ENCODE measurements at places on chromosomes 6 and 20.
A peak's percentile ranks its signal among the peaks of the same experiment; 100 is the strongest.

- no peak for DNase-seq
Measured at GRCh38 chr6:135568379-135568778, 70.8 kb upstream of the AHI1 start.

GRCh38 chr6:1896897-1897296 is 287.2 kb downstream of the FOXC1 start:
- no peak for DNase-seq

DNA sequence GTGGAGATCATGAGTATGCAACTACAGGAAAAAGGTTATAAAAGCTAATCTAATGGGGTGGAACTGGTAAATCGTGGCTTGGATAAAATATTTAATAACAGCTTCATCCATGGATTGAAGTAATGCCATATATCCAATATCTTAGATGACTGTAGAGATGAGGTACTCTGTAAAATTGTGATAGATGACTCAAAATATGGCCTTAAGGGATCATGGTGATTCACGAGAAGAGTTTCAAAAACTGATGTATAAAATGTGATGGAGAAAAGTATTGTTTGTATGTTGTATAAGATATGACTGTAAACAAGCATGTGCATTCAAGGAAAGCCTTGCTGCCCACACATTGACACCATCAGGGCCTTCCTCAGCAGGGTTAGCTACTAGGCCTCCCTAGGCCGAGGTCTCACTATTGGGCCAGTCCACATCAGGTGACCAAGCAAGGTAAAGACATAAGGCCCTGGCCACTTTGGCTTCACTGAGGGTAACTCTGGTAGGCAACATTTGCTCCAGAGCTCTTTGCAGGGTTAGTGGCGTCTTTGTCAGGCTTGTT is 17.7 kb upstream of the CCN6 start:
- DNase-seq, result no peak

DNA sequence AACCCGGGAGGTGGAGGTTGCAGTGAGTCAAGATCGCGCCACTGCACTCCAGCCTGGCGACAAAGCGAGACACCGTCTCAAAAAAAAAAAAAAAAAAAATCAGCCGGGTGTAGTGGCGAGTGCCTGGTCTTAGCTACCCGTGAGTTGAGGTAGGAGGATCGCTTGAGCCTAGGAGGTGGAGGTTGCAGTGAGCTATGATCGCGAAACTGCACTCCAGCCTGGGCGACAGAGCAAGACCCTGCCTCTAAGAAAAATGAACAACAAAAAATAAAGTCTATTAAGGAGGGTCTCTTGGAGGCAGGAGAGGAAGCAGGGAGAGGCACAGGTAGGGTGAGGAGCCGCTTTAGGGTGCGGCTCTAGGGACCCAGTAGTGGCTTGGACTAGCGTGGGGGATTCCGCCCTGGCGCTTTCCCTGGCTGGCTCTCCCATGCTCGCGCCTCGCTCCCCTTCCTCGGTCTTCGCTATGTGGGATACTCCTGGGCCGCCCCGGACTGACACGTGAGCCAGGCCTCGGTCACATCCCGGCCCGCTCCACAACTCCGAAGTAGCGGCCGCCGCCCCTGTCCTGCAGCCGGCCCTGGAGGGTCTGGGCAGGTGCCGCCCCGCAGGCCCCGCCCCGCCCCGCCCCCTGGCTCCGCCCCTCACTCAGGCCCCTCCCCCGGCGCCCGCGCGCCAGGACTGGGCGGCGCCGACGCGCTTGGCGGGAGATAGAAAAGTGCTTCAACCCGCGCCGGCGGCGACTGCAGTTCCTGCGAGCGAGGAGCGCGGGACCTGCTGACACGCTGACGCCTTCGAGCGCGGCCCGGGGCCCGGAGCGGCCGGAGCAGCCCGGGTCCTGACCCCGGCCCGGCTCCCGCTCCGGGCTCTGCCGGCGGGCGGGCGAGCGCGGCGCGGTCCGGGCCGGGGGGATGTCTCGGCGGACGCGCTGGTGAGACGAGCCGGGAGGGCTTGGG is at the start of gene MYBL2:
Gene MYBL2, plus strand, starts transcription at position 739 of the 953 bp plus-strand sequence. Its CDS starts 170 bp downstream, at position 909.
- peak; percentile 73 for DNase-seq

GRCh38 chr20:35039846-35040489 is 52.6 kb downstream of the TRPC4AP start:
- DNase-seq, result no peak

DNA sequence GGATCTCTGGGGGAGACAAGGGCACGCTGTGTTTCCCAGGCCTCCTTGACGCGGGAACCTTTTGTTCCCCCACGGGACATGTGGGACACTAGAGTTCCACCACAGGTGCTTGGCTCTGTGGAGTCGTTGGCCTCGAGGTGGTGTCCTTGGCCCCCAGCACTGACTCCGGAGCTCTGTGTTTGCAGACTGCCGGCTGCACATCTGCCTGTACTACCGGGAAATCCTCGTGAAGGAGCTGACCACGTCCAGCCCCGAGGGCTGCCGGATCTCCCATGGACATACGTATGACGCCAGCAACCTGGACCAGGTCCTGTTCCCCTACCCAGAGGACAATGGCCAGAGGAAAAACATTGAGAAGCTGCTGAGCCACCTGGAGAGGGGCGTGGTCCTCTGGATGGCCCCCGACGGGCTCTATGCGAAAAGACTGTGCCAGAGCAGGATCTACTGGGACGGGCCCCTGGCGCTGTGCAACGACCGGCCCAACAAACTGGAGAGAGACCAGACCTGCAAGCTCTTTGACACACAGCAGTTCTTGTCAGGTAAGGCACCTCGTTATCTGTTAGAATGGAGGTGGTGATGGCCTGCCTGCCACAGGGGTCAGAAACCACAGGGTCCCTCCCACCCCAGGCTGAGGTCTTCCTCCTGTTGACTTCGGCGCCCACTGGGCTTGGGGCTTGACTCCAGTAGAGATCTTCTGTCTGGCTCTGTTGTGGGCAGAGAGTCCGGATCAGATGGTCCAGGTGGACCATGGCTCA is 9.9 kb downstream of the IRF4 start:
- DNase-seq, result no peak

GRCh38 chr20:63007360-63007645 is 539 bp upstream of the BHLHE23 start:
- no peak for DNase-seq

DNA sequence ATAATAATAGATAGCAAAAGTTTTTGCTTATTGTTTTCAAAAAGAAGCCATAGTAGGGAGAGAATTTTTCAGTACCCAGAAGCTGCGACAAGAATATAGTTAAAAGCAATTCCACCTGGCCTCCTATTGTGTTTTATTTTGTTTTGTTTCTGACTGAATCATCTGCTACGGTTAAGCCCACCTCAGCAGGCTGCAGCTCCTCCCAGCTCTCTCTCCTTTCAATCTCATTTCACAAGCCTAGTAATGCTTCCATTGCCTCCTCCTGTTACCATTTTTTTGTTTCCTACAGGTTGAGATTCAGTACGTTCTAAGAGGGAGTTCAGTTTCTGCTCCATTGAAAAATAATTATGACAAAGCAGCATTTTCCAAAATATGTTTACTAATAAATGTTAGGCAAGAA is 77.9 kb downstream of the PCSK2 start:
- no peak for DNase-seq

- no peak for DNase-seq
Measured at GRCh38 chr6:2396846-2397630, 151.6 kb upstream of the GMDS start.

DNA sequence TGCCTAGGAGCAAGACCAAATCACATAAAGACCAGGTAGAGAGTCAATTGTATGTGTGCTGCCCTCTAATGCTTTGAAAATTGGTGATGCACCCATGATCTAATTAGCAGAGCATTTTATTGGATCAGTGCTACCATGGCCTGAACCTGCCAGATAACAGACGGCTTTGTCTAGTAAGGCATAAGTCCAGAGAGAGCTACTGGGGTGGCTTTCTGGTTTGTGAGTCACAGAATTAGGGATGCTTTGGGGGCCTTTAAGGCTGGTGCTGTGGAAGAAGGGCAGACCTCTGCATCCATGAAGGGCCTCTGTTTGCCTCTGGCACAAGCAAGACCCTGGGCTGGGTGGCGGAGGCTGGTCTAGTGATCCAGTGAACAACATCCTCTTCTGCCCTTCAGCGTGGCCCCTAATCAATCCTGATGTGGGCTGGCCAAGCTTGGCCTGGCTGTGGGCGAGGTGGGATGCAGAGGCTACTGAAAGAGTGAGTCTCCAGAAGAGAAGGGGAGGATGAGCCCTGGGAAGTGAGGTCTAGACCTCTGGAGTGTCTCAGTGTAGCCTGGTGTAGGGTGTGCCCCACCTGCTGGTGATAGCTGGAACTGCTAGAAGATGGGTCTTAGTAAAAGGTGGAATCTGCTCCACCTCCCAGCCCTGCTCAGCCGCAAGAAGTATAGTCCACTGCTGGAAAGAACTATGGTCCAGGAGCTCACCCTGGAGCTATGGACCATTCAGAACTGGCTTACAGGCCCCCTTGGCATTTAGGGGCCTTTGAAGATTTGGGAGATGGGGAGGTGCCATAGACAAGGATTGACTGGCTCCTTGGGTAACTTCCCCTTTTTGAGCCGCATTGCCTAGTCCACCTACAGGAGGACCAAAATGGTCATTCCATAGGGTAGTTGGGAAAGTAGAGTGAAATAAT is 36.7 kb upstream of the AAR2 start:
- DNase-seq, result peak; percentile 86

GRCh38 chr6:47485491-47486135 is 8.0 kb downstream of the CD2AP start:
- no peak for DNase-seq

DNA sequence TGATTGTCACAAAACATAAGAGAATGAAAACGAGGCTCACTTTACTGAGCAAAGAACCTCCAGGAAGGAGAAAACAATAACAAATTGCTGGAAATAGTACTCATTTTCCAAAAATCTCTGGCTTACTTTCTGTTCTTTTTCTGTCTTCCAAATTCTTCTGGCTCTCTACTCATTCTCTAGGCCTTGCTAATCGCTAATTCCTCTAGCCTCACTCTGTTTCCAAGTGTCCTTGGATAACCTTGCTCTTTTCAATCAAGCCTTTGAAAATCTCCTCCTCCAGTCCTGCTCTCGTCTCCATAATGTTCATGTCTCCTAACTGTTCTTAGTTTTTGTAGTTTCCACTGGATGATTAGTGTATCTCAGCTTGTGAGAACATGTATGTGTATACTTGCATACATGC is 96.2 kb upstream of the MAP7 start:
- no peak for DNase-seq

DNA sequence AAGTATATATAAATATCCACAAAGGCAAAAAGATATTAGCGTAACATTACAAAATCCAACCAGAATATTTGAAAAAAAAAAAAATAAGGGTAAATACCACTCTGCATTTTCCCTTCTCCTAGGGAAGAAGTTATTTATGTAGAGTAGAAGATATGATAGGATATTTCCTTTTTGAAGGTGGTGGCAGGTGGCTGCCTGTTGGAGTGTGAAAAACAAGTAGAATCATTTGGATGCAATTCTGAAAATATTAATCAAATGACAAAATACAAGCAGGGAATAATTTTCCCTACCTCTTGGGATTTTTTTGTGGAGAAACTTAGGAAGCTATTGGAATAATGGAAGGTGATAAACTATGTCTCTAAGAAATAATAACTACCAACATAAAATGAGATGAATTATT is 62.5 kb upstream of the OGFRL1 start:
- no peak for DNase-seq

- DNase-seq, result no peak
Measured at GRCh38 chr6:146071781-146072180, 42.9 kb downstream of the GRM1 start.

GRCh38 chr6:35038076-35038475 is 103.1 kb downstream of the TCP11 start:
- DNase-seq, result no peak

- no peak for DNase-seq
Measured at GRCh38 chr6:130825772-130826441, 1.3 kb upstream of the SMLR1 start.

DNA sequence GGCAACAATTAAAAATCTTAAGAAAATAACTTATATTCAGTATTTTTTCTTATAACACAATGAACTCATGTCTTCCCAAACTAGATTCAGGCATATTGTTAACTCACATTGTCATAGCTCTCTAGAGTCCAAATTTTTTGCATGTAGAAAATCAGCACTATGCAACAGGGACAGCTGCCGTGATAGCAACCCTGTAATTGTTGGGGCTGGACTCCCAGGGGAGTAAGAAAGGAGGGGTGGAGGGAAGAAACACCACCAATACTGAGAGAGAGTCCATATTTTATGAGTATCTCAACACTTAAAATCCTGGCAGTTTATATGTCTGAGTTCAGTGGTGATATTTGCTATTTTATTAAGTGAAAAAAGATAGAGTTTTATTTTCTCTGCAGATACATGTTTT is 89.6 kb upstream of the HS3ST5 start:
- DNase-seq, result no peak

DNA sequence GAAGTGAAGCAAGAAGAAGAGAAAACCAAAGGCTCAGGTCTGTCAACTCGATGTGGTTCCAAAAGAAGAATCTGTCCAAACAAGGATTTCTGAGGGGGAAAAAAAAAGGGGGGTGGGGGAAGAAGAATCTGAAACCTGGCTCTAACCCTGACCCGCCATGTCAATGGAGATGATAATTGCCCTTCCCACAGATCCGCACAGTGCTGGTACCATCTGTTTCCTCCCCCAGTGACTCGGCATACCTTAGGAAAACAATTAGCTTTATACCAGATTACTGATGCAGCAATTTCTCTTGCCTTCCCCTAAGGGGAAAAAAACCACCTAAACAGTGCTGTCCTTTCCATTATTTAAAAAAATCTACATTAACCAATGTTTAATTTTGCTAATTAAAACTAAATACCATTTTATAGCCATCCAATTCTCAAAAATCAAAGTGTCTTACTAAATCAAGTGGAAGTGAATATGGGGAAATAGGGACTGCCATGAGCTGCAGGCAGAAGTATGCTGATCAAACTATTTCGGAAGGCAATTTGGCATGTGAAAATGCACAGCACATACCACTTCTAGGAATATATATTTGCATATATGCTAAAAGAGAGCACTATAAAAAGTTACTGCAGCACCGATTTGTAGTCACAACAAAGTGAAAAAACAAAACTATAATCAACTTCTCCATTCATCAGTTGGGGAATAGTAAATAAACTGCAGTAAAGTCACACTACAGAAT is 46.8 kb downstream of the MAP7 start:
- DNase-seq, result peak; percentile 5

- DNase-seq, result no peak
Measured at GRCh38 chr6:8382434-8382833, 52.9 kb downstream of the SLC35B3 start.

DNA sequence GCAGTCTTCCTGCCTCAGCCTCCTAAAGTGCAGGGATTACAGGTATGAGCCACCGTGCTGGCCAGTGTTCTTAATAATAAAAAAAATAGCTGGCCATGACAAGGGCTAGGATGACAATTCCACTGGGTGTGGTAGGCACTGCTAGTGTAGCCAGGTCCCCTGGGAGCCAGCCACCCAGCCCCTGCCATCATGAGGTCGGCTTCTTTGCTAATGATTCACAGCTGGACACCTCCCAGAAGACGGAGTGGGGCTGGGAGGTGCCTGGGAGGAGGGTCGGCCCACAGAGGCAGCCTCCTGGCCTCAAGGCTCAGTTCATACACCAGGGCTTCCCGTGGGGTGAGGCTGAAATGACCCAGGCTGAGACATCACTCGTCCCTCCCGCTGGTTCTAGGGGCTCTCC is 230.4 kb downstream of the TAF4 start:
- no peak for DNase-seq
